Umbilical cord (tissue), 2 donors: ENCODE measurements at places on chromosomes 5 and 9. TPM values are rescaled to one million over a fixed set of nuclear protein-coding genes. Genes with fewer than 3 reads are reported as not detected.

- DNase-seq: peak; percentile 22
Measured at GRCh38 chr9:109689701-109690100, 90.3 kb upstream of the PALM2AKAP2 start.

GRCh38 chr5:100575815-100576214, 40.6 kb downstream of the FAM174A start:
- no peak for DNase-seq

Gene CARTPT
- total RNA-seq: not detected

Gene SYK
- 9.6 TPM for total RNA-seq

DNA sequence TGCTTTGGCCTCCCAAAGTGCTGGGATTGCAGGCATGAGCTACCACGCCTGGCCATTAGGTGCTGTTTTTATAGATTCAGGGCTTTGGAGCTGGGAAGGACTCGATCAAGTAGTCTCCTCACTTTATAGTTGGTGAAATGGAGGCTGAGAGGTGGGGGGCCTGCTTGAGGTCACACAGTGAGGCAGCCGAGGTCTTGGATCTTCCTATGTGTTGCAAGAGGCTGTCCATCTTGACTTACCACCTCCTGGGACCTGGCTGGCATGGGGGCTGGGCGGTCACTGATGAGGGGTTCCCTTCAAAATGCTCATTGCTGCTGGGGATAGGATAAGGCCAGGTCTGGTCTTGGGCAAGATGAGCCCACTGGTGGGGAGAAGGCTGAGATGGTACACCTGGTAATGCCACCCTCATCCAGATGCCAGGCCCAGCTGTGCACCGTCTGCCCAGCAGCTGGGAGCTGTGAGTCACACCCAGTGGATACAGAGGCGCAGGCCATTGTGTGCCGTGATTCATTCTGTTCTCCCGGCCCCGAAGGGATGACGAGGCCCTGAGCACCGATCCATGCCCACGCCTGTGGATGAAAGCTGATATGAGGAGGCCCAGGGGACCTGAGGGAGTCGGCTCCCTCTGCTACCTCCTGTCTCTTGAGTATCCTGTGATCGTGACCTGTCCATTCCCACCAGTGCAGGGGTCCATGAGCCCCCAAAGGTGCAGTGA, 10.5 kb upstream of the NDST1 start:
- peak; percentile 85 for DNase-seq

- no peak for DNase-seq
Measured at GRCh38 chr5:44246986-44247385, 142.2 kb downstream of the FGF10 start.

DNA sequence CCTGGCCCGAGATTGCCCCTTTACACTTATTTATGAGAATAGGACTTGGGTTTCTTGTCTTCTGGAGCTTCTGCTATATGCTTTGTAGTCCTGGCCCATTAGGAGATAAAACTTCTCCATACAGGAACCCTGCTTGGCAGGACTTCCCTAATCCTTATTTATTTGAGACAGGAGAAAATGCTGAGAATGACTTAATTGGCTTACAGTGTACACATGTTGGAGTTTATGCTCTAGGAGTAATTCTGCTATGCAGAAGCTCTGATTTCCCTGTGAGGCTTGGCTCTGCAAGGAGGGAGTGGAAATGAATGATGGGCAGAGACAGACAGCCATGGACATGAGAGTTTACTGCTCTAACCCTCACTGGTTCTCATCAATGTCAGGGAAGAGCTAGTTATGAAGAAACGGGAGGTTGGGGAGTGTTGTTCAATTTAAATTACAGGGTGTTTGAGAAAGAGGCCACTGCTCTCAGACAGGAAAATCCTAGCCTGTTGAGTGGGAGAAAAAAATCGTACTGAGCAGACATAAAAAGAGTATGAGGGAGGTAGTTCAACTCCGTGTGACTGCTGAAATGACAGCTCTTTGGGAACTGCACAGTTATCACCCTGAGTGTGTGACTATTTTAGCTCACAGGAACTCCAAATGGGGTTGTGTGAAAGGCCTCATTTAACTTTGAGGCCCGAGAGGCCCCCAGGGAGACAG, 37.5 kb downstream of the ACTBL2 start:
- DNase-seq: peak; percentile 82

Gene CDO1
- not detected for total RNA-seq
